ENCODE measurements at places on chromosomes 5 and 9.

DNA sequence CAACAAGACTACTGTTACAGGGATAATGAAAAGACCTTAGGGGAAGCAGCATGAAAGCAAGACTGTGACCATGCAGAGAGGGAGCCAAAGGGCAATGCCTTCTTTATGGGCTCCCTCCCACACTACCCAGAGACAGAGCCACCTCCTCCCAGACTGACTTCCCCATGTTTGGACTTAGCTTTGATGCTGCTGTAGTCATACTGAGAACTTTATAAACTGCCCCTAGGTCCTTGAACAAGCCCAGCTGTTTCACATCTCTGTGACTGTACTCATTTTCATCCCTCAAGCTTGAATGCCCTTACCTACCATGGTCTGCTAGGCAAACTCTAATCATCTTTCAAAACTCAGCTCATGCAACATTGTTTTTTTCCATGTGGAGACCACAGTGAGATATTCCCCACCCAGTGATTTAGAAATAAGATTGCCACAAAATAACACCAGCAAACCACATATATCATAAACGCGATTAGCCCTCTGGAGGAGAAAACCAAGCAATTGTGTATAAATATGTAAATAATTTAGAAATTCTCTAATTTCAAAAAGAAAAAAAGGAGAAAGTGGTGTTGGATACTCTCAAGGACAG is 23.4 kb upstream of the FAM169A start:
- H3K27me3 ChIP-seq, result no peaks in the 10 kb centered on the region
- H3K4me3 ChIP-seq, result no peak overlapping the region
- DNase-seq, result no peak

GRCh38 chr5:154568589-154568988 is 90.6 kb upstream of the HAND1 start:
- no peak for DNase-seq
- no peak overlapping the region for H3K27ac ChIP-seq
- H3K27me3 ChIP-seq, result peaks cover 3% of the 10 kb centered on the region
- H3K4me1 ChIP-seq, result no peaks in the 10 kb centered on the region
- H3K4me3 ChIP-seq, result no peak overlapping the region

DNA sequence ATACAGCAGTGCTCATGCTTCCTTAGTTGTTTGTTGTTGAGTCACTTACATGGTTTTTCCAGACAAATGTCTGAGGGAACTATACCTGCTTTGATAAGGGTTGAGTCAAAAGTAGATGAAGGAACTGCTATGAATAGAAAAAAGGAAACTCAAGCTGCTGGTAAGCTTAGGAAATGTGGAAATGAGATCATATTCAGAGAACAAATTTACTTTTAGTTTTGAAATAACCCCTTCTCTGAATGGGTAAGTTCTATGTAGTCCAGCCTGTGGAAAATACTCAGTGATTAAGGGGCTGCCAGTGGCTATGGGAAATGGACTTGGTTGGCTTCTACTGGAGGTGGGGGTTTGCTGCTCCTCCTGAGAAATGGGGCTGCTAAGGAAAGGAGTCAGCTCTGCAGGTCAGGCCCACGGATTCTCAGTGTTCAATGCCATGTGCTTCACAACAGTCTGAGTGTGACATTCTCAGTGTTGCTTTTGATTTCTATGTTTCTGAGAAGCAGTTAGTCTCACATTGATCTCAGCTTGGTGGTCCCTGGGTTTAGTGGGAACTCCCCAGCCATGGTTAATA is 47.7 kb upstream of the GLRX start:
- no peak overlapping the region for H3K27ac ChIP-seq
- no peaks in the 10 kb centered on the region for H3K36me3 ChIP-seq
- H3K4me3 ChIP-seq, result no peak overlapping the region
- no peaks in the 10 kb centered on the region for H3K27me3 ChIP-seq

DNA sequence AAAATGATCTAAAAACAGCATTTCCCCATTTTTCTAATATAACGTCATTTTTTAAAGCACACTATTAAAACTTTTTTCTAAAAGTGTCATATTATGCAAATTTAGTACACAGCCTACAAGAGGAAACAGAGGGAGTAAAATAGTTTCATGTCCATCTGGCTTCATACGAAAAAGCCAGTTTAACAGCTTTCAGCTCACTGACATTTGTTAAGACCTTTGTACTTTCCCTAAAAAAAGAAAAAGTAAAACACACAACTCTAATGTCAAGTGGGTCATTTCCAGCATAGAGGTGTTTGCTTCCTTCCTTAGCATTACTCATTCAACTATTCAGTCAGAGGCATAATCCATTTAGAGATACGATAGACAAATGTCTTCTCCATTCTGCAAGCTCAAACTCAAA is 49.4 kb downstream of the ABHD17B start:
- no peak for DNase-seq
- no peak overlapping the region for H3K4me3 ChIP-seq
- H3K27me3 ChIP-seq, result no peaks in the 10 kb centered on the region
- H3K27ac ChIP-seq, result no peak overlapping the region

GRCh38 chr9:6923086-6923485 is 165.3 kb downstream of the KDM4C start:
- no peaks in the 10 kb centered on the region for H3K36me3 ChIP-seq
- no peaks in the 10 kb centered on the region for H3K4me1 ChIP-seq

GRCh38 chr5:89342106-89342876 is 459.3 kb upstream of the MEF2C start:
- H3K27ac ChIP-seq, result no peak overlapping the region
- no peaks in the 10 kb centered on the region for H3K36me3 ChIP-seq
- H3K4me3 ChIP-seq, result no peak overlapping the region
- no peaks in the 10 kb centered on the region for H3K27me3 ChIP-seq

DNA sequence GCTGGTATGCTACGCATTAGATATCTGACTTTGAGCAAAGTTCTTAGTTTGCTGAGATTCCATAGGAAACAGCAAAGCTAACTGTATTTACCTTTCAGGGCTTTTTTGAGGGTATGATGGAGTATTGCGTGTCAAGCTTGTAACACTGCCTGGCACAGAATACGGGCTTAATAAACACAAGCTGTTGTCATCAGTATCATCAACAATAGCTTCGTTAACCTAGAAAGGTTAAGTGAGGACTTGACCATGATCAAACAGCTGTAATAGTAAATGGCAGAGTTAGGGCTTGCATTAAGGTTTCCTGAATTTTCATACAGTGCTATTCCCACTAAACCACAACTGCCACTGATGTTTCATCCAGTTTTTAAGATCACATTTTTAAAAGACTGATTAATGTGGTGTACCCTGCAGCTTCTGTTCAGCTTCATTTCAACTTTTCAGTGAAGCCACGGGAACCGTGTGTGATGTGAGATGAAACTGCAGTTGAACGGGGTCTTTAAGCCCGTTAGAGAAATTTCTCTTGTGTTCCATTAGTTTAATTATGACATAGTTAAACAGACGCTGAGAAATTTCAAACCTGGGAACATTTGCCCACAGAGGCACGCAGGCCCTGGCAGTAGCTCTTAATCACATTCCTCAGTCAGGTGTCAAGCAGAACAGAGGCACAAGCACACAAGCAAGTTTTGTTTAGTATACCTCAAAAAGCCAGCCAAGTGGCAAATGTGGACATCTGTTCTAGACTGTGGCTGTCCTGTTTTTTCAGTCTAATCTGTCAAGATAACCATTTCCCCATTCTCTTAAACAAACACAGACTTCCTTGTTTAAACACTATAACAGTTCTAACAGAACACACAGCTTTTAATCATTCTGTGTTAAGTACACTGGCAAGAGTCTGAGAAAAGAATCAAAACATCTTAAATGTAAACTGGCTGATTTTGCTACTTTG is 147.1 kb downstream of the ZNF608 start:
- no peaks in the 10 kb centered on the region for H3K36me3 ChIP-seq
- DNase-seq, result no peak
- H3K27me3 ChIP-seq, result no peaks in the 10 kb centered on the region
- peaks cover 8% of the 10 kb centered on the region for H3K4me1 ChIP-seq
- H3K27ac ChIP-seq, result no peak overlapping the region
- no peak overlapping the region for H3K4me3 ChIP-seq

GRCh38 chr9:32395510-32396216 is 11.2 kb downstream of the ACO1 start:
- H3K27me3 ChIP-seq, result no peaks in the 10 kb centered on the region
- no peaks in the 10 kb centered on the region for H3K36me3 ChIP-seq
- peak overlapping the region; percentile 61 for H3K27ac ChIP-seq
- peak; percentile 82 for DNase-seq
- H3K4me3 ChIP-seq, result no peak overlapping the region

Measured in adrenal gland (tissue), 19 donors.